AG08395 (cell line): ENCODE measurements at places on chromosomes 4 and X.

GRCh38 chr4:123401271-123402120, 4.9 kb downstream of the SPRY1 start:
- DNase-seq, result no peak

DNA sequence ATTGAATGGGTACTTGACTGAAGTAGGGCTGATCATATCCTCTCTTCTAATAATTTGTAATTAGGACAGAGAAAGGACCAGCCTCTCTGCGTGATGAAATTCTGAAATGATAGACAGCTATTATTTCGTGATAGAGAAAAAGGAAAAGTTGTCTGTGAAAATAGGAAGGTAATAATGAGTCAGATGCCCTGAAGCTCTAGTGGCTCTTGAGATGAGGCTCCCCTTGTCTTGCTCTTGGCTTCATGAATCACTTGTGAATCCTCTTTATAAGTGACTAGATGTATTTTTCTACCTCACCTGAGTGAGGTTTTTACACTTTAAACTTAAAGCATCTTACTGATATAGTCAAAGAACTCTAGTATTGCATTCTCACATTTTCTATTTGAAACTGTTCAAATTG, 888.9 kb downstream of the PCDH18 start:
- DNase-seq, result no peak

- no peak for DNase-seq
Measured at GRCh38 chrX:11886745-11887144, 128.7 kb downstream of the MSL3 start.

DNA sequence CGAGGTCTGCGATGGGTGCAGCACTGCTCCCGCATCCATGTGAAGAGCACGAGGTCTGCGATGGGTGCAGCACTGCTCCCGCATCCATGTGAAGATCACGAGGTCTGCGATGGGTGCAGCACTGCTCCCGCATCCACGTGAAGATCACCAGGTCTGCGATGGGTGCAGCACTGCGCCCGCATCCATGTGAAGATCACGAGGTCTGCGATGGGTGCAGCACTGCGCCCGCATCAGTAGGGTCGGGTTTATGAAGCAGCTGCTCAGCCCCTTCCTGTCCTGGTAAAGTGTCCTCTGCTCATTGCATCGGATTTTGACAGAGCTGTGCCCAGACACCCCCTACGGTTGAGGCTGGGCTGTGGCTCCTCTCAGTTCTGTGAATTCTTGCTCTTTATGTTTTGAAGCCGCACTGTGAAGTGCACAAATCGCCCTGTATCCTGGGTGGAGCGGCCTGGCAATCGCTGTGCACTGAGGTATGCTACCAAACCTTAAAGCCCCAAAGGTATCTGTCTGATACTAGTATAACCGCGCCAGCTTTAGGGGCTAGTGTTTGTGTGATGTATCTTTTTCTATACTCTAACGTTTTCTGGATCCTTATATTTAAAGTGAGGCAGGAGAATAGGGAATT, 98.7 kb downstream of the CPZ start:
- no peak for DNase-seq
